ENCODE measurements at places on chromosomes 1 and 21.

DNA sequence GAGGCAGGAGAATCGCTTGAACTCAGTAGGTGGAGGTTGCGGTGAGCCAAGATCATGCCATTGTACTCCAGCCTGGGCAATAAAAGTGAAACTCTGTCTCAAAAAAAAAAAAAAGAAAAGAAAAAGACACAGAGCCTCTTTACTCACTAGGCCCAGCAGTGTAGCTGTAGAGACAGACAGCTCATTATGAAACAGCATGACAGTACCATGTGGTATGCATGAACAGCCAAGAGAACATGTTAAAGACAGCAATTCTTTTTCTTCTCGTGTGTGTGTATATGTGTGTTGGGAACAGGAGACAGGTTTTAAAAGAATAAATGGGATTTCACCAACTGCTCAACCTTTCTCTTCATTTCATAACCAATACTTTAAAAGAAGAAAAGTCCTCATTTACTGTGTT lies 118.8 kb downstream of the PIK3R3 start:
- no peak for DNase-seq

GRCh38 chr1:54095546-54096226 lies 42.3 kb downstream of the TCEANC2 start:
- DNase-seq, result no peak

GRCh38 chr1:53061859-53062707 lies at the start of gene PODN:
PODN (plus strand) TSS chr1:53062213; CDS start chr1:53069856, 7,643 bp downstream.
- no peak for DNase-seq

- no peak for DNase-seq
Measured at GRCh38 chr1:74571891-74572290, 59.5 kb upstream of the LRRC53 start.

DNA sequence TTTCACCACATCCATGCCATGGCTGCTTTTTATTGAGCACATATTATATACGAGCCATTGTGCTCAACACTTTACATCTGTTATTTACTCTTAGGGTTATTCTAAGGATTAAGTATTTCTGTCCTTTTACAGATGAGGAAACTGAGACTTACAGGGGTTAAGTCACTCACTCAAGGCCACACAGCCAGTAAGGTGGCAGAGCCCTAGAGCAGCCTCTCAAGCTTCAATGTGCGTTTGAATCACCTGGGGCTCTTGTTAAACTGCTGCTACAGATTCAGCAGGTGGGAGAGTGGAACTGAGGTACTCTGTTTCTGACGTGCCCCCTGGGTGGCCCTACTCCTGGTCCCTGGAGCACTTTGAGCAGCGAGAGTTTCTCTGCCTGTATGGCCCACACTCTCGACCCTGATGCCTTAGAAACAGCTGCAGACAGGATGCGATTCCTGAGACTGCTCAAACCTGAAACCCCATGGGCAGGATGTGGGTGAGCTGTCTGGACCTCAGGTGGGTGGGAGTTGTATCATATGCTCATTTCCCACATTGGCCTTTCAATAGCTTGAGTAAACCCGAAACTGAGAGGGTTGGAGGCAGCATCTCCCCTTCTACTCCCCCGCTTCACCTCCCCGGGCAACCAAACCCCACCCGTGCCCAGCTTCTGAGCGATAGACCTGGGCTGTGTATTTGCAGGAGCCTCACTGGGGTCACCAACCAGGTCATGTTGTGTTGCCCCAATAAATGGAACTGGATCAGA lies 59.3 kb downstream of the MAN1C1 start:
- DNase-seq, result peak; percentile 36

DNA sequence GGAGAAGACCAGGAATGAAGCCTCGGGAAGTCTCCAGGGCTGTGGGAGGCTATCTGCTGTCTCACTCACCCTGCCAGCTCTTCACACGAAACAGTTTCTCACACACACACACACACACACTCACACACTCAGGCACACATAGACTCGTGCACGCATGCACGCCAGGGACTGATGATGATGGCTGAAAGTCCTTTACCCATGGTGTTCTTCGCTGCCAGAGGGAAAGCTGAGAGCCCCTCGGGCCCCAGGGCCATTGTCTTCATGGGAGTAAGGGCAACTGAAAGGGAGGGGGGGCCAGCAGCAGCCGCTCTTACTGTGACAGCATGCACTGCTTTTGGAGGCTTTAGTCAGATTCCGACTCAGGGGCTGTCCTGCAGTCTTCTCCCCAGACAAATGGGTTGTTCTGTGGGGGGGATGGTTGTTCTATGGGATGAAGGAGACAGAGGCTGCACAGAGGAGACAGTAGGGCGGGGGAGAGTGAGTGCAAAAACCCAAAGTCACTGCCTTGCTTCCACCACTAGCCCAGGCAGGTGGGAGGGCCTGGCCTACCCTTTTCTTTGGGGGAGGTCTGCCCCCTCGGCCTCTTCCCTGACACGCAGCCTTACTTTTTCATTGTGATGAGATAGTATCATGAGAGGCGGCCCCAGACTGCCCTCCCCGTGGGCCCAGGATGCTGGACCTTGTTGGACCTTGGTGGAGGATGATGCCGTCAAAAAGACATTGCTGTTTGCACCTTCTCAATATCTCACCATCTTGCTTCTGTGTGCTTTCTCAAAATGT lies 29.0 kb downstream of the STUM start:
- DNase-seq, result no peak
